ENCODE measurements at places on chromosomes 1 and 21. TPM values are rescaled to one million over a fixed set of nuclear protein-coding genes. Genes with fewer than 3 reads are reported as not detected.

GRCh38 chr21:44010429-44010828 is 1.7 kb upstream of the TRAPPC10 start:
- DNase-seq: no peak

DNA sequence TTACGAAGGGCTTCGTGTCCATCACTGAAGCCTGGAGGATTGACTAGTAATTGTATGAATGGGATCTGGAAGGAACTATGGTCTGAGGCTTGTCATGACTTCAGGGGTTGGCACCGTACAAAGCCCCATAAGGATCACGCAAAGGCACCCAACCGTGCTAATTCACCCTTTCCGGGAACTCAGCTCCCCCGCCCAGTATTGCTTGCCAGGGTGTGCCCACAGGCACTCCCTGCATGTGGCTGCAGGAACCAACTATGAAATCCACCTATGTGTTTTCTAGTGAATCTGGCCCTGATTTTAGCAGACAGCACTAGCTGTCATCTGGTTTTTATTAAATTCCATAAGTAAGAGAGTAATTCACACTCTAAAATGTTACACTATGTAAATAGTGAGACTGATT is 139.2 kb downstream of the TM2D1 start:
- DNase-seq: no peak

- no peak for DNase-seq
Measured at GRCh38 chr1:28129150-28129549, 40.7 kb upstream of the EYA3 start.

DNA sequence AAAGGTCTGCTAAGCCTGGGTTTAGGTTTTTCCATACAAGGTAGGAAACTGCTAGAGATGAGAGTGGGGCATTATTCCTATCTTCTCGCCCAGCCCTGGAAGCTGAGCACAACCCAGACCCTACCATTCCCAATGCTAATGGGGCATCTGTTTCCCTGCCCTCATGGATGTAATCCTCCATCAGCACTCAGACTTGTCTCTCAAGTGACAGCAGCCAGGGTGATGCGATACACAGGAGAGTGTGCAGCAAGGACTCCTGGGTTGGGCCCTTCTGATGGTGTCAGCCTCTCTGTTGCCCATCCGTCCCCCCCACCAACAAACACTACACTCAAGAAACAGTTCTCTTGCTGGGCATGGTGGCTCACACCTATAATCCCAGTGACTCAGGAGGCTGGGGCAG is 5.9 kb upstream of the INPP5B start:
- no peak for DNase-seq

GRCh38 chr1:202361701-202362100 is 13.2 kb downstream of the PPP1R12B start:
- no peak for DNase-seq

DNA sequence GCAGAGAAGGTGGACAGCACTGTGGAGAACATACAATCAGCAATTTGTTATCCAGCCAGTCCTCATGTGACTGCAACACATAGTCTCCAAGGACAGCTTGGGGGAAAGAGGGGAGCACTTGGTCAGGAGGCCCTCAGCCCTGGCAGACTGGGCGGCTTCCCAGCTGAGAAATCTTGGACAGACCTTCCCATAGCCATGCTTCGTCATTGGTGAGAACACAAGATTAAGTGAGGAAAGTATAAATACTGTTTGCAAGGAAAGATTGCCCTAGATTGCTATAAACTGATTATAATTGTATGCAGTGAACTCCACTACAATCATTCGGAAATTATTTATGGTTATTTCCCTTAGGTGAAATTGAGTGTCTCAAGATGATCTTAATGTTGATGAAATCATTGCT is 131.5 kb downstream of the LMX1A start:
- DNase-seq: no peak

DNA sequence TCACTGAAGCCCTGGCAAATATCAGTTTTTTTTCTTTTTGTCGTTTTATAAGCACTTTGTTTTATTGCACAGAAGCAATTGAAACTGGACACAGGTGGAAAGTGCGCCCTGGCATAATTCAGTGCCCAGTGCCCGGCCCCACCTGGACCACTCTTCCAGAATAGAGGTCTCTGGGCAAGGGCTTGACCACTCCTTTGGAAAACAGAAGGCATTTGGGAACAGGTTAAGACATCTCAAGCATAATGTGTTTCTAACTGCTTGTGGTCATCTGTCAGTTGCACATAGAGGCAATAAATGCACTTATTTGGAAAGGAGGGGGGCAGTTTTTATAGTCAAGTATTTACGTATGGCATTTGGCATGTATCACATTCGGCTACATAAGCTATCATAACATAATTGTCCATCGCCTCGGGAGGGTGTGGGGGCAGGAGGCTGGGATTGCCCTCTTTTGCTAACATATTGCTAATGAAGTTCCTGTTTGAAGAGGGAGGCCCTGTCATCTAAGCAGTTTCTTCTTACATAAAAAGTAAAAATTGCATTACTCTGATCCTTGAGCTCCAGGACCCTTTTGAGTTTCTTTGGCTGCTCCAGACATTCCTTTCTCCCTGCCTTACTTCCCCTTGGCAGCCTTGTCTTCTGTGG is 14.7 kb upstream of the CD2 start:
- no peak for DNase-seq

- no peak for DNase-seq
Measured at GRCh38 chr1:223201967-223202366, 58.9 kb upstream of the TLR5 start.

GRCh38 chr1:62462370-62462769 is 25.5 kb downstream of the USP1 start:
- no peak for DNase-seq

DNA sequence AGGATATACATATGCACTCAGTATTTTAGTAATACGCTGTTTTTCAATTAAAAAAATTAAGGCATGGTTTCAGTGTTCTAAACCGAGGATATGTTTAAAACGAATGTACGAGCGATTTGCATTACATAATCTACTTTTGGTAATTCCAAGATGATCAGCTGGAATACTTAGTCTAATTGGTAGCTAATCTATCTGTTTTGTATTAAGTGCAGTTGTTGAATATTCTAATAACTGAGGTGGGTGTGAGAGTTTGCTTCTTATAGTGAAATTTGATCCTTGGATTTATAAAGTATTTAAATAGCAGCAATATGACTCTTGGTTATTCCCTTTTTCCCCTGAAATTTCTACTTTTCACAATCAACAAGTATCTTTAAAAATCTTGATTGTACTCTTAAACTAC is 1.3 kb downstream of the RNF2 start:
- DNase-seq: no peak

DNA sequence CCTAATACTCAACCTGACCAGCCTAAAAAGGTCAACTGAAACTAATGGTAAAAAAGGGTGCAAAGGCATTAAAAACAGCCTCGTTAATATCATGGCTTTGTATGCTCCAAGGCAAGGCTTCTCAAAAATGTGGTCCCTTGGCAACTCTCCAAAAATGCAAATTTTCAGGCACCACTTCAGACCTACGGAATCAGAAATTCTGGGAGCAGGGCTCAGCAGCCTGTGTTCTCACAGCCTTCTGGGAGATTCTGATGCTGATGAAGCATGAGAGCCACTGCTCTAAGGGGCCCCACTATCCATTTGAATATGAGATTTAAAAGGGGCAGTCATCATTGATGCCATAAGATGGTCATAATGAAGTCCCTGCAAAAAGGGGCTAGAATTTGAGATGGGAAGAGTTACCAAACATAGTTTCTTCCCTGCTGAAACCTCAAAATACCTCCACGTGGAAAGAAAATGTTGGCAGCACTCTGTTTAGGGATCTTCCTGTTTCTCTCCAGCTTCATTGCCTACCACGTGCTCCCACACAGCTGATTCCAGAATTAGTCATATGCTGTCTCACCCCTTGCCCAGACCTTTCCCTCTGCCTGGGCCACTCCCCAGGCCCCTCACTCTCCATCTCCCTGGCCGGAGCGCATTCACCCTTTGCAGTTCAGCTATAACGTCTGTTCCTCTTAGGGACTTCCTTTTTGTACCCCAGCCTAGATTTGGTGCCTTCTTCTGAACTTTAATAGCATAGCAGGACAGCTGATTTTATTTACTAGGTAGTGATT is 46.7 kb downstream of the PHC2 start:
- peak; percentile 69 for DNase-seq

DNA sequence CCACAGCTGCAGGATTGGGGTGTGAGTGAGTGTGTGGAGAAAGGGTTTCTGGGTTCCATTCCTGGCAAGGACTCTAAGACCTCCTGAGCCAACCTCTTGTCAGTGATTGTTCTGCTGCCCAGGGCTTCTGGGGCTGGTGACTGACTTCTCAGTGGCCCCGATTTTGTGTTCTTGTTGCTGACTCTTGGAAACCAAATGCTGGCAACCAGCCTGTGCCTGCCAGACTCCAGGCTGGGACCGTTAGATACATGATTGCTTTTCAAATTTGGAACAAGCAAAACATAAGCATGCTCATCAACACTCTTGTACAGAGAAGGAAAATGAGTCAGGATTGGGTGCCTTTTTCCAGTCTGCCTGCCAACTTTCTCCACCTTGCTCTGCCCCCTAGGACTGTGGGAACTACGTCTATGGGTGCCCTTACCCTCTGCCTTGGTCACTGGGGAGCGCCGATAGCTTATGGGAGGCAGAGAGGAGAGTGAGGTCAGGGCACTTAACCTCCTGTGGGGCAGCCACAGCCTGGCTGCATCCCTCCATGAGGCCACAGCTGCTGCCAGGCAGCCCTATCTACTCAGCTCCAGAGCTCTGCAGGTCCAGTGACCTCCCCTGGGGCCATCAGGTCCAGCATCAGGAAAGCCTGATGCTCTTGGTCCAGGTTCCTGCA is 39.3 kb upstream of the EPS8L3 start:
- peak; percentile 17 for DNase-seq

DNA sequence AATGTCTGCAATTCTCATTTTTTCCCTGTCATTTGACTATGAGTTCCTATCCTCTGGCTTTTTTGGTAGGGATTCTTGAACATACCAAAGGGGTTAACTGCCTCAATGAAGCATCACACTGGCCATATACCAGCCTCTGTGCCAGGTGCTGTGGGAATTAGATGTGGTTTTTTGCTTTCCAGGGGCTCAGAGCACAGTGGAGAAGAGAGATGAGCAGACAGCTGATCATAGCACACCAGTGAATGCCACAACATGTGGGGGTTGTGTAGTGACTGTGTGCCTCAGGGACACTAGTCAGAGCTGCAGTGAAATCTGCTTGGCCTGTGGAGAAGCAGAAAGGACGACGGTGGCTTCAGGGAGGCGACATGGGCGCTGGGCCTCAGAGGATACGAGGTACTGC is 30.8 kb downstream of the HLX start:
- no peak for DNase-seq

DNA sequence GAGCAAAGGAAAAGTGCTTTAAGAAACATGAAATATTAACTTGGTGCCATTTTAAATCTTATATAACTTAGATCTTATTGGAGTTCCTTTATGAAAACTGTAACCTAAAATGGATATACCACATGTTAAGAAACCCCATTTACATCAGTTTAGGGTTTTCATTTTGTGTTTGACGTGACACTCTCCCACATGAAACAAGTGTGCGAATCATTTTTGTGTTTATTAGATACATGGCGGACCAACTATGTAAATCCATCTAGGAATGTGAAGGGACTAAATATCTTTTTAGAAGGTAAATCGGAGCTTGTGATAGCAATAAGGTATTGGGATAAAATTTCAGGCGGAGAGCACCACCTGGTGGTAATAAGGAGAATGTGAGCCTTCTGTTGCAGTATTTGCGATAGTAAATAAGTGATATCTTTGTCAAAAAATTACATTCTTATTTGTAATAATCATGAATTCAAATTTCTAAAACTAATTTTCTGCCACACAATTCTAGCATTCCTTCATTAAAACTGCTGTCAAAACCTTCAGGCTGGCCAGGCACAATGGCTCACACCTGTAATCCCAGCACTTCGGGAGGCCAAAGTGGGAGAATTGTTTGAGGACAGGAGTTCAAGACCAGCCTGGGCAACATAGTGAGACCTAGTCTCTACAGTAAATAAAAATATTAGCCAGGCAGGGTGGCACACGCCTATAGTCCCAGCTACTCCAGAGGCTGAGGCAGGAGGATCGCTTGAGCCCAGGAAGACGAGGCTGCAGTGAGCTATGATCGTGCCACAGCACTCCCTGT is 31.3 kb downstream of the SMAP2 start:
- DNase-seq: peak; percentile 75

GRCh38 chr1:161226759-161227158 is 899 bp downstream of the TOMM40L start:
- DNase-seq: no peak

GRCh38 chr1:48568501-48568900 is 96.5 kb upstream of the SPATA6 start:
- DNase-seq: no peak

DNA sequence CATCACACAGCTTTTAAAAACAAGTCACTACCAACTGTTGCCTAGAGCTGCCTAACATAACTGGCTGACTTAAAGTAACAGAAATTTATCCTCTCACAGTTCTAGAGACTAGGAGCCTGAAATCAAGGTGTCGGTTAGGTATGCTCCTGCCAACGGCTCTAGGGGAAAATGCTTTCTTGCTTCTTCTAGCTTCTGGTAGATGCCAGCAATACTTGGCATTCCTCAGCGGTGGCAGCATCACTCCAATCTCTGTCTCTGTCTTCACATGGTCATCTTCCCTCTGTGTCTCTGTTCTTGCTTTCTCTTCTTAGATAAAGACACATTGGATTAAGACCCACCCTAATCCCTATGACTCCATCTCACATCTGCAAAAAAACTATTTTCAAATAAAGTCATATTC is 51.5 kb downstream of the DMRTA2 start:
- no peak for DNase-seq

DNA sequence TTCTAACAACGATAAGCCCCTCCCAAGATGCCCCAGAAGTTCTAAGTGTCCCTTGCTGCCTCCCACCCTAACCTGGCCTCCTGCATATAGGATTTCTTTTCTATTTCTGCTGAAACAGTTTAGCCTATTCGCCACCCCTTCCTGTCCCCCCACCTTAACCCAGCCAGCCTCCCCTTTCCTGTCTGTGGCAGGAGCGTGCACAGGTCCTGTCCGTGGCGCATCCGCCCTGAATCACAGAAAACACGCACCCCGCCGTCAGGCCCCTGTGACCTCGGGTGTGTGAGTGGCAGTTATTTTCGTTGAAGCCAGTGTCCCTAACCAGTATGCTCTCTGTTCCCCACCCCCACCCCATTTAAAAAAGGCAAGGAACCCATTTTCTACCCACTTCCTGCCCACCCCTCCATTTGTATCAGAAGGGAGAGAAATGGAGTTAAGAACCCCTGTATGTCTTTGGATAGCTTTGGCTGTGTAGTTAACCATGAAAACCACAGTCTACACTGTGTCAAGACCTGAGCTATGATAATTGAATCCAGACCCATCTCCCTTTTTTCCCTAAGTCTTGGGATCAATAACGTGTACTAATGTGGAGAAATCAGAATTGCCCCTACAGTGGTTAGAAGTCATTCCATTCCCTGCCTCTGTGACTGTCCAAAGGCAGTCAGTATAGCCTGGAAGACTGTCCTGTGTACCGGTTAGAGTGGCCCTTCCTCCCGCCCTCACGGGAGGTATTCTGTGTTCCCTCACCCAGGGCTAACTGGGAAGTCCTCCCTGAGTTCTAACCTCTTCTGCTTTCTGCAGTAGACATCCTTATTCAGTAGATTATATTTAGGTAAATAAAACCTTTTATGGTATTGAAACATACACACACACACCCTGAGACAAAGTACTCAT is 1.8 kb downstream of the PLEKHO1 start:
- peak; percentile 42 for DNase-seq

The TNFRSF14 gene
- 177 TPM for total RNA-seq

The PRDM16 gene
- 0.22 TPM for total RNA-seq

The CR1L gene
- not detected for total RNA-seq

The CFHR2 gene
- total RNA-seq: not detected

The DPT gene
- not detected for total RNA-seq

The C21orf58 gene
- total RNA-seq: 2.0 TPM
